ENCODE measurements at places on chromosomes 11 and 22.

DNA sequence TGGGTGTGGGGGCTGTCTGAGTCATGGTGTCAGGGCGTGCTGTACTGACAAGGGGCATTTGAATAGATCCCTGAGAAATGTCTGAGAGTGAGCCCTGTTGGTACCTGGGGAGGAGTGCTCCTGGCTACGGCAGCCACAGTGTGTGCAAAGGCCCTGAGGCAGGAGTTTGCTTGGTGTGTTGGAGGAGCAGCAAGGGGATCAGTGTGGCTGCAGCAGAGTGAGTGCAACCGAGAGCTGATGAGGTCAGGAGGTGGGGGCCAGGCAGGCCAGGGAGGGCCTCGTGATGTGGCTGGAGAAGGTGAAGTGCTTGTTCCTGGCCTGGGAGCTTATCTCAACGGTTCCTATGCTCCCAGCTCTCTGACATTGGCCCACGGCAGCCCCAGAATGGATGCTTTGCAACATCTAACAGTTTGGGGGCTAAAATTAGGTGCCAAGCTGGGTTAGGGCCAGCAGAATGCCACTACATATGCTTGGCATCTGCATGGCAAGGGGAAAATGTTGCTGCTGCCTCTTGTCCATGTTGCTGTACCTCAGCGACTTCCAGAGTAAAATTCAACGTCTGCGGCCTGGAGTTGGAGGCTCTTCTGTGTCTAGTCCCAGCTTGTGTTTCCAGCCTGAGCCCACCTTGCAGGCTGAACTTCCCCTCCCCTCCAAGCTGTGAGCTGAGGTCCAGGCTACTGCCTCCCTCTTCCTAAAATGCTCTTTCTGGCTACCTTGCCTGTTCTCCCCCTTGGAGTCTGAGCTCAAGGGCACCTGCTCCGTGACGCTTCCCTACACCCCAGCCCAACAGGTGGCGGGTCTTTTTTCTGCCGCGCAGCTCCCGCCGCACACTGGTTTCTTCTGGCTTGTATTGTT is 48.2 kb upstream of the MYEOV start:
- DNase-seq: no peak

DNA sequence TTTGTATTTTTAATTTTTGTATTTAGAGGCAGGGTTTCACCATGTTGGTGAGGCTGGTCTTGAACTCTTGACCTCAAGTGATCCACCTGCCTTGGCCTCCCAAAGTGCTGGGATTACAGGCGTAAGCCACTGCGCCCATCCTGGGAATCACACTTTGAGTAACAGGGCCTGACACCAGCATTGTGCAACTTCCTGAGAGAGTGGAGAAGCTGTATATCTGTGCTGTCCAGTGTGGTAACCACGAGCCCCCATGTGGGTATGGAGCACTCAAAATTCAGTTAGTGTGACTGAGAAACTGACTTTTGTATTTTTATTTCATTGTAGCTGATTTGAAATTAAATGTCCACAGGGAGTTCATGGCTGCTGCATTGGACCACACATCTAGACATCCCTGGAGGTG is 36.2 kb downstream of the MPPED1 start:
- DNase-seq: no peak

DNA sequence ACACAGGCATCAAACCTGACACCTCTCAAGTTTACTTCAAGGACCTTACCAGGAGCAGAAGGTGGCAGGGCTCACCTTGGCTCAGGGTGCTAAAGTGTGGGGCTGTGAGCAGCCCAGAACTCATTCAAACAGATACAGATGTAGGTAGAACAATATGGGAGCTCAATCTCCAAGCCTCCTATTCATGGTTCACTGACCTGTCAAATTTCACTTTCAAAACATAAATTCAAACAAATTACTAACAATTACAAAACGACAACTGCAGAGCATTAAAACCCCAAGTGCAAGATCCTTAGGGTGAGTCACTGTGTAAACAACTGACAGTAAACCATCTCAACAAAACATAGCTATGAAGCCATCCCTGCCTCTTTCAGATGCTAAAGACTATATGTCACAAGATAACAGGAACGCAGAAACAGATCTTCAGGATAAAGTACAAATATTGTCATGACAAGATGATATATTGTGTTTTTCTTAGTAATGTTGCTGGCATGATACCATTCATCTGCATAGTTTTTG is 303.5 kb upstream of the ANO3 start:
- peak; percentile 6 for DNase-seq

DNA sequence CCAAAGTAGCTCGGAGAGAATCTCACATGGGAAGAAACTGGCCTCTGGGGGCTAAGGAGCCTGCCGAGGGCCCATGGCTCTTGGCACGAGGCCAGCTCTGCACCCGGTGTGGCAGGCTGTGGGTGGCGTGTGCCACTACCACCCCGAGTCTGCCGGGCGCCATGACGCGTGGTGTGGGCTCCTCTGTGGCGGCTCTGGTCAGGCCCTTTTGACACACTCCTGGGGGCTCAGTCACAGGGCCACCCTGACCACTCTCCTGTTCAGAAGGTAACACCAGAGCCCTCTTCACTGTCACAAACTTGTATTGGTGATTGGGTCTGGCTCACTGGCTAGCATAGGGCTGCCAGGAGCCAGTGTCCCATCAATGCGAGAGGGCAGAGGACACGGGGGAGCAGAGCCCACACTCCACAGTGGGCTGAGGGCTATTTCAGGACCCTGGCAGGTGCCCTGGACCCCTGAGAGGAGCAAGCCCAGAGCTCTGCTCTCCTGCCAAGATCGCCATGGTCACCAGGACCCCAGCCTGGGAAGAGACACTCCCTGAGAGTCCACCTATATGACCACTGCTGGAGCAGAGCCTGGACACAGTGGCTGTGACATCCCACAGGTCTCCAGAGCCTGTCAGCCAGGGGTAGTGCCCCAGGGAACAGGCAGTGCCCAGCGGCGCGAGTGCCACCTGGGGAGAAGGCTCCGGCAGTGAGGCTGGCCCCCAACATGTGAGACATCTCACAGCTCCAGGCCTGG is 8.6 kb upstream of the PPM1F start:
- no peak for DNase-seq

DNA sequence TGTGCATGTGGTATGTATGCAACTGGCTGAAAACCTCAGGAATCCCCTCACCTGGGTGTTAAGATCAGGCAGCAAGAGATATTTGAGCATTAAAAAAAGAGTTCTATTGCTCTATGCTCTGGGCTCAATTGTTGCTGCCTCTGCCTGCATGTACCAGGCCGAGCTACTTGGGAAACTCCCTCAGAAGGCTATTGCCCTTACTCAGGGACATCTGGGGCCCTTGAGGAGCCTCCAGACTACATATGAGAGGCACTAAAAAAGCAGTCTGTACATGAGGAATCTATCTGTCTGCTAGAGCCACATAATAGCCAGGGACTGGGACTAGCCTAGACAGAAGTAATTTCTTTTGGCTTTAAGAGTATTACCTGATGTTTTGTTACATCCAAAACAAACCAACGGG is 120.1 kb downstream of the SWAP70 start:
- no peak for DNase-seq

DNA sequence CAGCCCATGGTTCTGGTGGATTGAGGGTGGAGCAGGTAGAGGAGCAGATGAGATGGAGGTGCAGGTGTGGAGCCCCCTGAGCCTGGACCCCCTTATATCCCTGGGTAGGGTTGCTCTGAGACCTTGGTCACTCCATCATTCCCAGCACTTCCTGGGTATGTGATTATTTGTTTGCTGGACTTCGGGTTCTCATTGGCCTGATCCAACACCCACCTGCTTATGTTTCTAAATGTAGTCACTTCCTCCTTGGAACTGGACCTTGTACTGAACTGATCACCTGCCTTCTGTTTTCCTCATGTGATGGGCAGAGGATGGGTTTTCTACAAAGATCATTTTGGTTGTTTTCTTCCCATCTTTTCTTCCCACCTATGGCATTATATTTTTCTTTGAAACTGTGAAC is at the start of gene KRTAP5-4:
Gene KRTAP5-4 (minus strand): TSS at position 53 of the 400 bp plus-strand sequence. CDS start 45 bp downstream, at position 8.
- no peak for DNase-seq

GRCh38 chr11:70471254-70471653 is 72.9 kb downstream of the CTTN start:
- no peak for DNase-seq

- no peak for DNase-seq
These were observed 3.7 kb upstream of the TMPRSS13 start for GRCh38 chr11:117932947-117933346.

DNA sequence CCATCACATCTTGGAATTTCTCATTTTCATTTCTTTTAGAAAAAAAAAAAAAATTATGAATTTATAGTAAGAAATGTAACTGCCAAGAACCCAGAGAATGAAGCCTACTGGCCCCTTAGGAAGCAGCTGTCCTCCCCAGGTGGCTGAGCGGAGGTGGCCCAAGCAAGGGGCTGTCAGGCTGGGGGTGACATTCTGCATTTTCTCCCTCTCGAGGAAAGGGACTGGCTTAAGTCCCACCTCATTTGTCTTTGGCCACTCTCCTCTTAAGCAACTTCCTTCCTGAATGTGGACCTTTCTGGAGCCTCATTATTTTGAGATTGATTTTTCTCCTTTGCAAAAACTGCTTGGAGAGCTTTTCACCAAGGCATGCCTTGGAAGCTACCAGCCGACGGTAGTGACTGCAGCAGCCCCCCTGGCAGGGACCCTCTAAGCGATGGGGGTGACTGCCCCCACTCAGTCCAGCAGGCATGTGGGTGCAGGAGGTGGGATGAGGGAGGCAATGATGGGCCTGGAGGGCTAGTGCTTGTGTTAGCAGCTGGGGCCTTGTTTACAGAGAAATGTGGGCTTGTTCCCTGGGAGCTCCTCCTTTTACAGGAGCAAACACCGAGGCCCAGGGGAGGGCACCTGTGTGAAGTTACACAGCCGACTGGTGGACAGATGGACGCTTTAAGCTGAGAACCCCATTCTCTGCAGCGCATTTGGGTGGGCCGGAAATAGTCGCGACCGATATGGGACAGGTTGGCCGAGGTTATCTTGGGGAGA is 111.7 kb downstream of the MORC2 start:
- no peak for DNase-seq

DNA sequence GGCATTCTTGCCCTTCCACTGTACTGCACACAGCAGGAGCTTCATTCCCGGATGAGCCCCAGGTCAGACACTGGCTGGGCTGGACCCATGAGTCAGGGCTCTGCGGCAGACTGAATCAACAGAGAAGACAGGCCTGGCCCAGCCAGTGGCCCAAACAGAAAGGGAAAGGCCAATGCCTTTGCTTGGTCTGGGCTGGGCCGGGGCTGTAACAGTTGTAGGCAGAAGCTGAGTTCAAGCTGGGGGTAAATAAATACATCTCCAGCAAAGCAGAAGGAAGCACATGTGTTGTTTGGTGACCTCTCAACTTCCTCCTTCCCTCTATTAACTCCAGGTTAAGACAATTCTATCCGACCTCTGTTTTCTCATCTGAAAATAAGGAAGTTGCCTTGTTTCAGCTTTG is 1.8 kb upstream of the SMIM35 start:
- DNase-seq: no peak

DNA sequence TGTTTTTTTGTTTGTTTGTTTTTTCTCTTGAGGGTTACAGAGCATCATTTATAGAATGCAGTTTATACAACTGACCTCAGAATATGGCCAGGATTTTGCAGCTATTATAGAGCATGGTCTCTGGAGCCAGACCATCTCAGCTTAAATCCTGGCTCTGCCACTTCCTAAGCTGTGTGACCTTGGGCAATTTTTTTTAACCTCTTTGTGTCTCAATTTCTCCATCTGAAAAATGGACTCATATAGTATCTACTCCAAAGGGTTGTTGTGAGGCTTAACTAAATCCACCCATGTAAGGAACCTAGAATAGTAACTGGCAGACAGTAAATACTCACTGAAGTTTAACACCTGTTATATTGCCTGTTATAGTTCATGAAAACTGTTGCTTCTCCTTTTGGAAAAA is 8.3 kb upstream of the DGAT2 start:
- no peak for DNase-seq

DNA sequence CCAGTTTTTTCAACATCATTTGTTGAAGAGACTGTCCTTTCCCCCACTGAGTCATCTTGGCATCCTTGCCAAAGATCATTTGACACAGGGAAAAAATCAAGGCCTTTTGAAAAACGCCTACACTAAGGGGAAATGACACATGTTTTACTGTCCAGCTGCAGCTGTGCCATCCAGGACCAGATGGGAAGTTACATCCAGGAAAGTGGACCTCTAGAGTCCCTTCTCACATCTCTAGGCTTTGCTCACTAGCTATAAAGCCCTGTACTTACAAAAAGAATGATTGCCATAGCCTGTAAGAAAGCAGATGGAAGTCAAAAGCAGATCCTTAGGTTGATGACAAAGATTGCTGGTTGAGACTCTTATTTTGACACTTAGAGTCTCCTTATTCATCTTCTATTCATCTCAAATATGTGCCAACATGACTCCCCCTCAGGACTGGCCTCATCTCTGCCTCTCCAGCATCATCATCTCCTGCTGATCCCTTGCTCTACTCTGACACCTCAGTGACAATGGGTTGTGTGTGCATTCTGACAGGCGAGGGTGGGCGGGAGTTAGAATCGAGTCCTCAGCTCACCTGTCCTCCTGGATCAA is 22.8 kb downstream of the OSBP2 start:
- peak; percentile 71 for DNase-seq

DNA sequence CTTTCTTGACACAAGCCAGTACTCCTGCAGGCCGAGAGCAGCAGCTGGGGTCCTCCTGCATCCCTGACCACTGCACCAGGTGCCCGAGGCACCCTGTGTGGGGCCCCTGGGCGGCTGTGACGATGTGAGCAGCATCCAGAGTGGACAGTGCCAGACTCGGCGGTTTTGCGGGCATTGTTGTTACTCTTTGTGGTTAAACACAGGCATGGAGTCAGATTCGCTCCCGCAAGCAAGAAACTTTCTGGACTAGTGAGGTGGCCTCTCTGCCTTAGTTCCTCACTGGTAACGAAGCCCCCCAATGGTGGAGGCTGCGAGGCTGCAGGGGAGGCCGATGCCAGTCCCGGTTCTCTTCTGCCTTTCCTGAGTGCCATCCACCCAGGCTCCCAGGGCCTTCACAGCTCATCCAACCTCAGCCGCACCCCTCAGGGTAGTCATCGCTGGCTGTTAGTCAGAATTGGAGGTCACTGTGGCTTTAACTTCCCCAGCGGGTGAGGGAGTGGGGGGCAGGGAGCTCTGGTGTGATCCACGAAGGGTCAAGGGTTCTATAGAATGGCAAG is 3.7 kb upstream of the CLDN5 start:
- no peak for DNase-seq

GRCh38 chr22:25112538-25113253 is 87.0 kb upstream of the CRYBB3 start:
- DNase-seq: no peak

- no peak for DNase-seq
These were observed 147.5 kb downstream of the LARGE1 start for GRCh38 chr22:33772745-33773144.

GRCh38 chr11:12167061-12168000 is 56.9 kb downstream of the MICAL2 start:
- peak; percentile 61 for DNase-seq

DNA sequence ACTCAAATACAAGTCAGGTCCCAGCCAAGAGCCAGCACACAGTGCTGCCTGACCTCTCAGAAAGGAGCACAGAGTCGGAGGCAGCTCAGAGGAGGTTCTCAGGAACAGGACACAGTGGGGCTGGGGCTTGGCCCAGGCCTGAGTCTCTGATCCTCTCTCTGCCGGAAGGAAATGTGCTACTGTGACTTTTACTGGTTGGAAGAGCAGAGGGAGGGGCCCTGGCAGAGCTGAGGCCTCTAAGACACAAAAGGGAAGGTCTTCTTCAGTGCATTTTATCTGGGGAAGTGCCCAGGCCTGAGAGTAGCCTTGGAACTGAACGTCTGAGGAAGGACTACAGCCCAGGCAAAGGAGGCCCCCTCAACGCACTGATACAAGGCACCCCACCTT is 16.2 kb upstream of the CASTOR1 start:
- DNase-seq: no peak

GRCh38 chr11:75852406-75853017 is 37.5 kb downstream of the UVRAG start:
- no peak for DNase-seq

Measured in HFF-Myc (cell line).